Right renal cortex interstitium (tissue), 3 donors: ENCODE measurements at places on chromosomes 3 and 15. TPM values are rescaled to one million over a fixed set of nuclear protein-coding genes. Genes with fewer than 3 reads are reported as not detected.

SSUH2 gene
- polyA plus RNA-seq: 3.8 TPM

DUOX2 gene
- 0.10 TPM for polyA plus RNA-seq

GRCh38 chr3:25505581-25505980 lies 77.5 kb downstream of the RARB start:
- DNase-seq: no peak

- no peak for DNase-seq
Measured at GRCh38 chr3:4808637-4809036, 170.6 kb upstream of the BHLHE40 start.

DNA sequence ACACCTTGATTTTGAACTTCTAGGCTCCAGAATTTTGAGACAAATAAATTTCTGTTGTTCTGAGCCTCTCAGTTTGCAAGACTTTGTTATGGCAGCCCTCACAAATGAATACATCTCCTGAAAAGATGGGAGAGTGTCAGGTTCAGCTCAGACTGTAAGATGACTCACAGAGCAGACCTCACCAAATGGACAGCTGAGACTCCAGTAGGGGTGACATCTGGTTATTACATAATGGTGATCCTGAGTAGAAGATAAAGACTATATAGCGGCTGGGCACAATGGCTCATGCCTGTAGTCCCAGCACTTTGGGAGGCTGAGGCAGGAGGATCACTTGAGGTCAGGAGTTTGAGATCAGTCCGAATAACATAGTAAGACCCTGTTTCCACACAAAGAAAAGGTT lies 26.2 kb upstream of the MTMR14 start:
- no peak for DNase-seq
